ENCODE measurements at places on chromosomes 13 and 19.
A peak's percentile ranks its signal among the peaks of the same experiment; 100 is the strongest.

GRCh38 chr13:84121456-84121855, 239.2 kb upstream of the SLITRK1 start:
- DNase-seq, result no peak

DNA sequence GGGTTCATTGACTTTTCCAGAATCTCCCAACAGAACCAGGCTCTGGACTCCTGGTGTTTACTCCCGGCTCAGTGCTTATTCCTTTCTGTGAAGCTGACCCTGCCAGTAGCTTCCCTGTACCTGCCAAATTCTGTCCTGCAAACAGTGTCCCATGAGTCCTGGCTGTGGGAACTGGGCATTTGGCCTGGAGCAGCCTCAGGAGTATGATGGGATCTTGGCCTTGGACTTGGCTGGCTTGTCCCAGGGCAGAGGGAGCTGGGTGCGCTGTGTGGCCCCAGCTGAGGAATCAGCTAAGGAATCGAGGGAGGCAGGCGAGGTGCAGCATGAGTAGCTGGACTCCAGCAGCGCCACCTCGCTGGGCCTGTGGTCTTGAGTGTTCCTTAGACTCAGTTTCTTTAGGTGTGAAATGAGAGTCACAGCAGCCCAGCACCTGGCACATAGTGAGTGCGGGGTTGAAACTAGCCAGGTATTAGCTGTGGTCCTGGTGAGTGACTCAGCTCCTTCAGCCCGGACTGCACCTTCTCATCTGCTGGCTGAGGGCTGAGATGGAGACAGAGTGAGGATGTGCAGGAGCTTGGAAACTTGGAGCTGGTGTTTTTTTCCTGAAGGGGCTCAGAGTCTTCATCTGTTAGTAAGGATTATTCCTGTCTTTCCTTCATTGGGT, 10.4 kb downstream of the CLASRP start:
- no peak for DNase-seq

GRCh38 chr13:103539265-103539664, 473.0 kb upstream of the SLC10A2 start:
- DNase-seq, result no peak

DNA sequence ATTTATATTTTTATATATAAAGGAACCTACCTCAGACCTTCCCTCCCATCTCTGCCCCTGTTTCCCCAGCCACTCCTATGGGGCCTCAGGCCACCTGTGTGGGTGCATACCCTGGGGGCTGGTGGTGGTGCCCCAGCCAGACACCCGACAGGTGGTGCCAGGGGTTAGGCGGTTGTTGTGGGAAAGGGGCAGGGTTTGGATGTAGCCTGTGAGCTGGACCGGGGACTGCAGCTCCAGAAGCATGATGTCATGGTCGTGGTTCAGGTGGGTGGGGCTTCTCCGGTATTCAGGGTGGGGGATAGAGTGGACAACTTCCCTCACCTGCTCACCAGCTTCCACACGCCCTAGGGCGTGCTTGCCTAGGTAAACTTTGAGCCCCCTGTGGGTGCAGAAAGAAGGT, 5.2 kb downstream of the KLK13 start:
- no peak for DNase-seq

- DNase-seq, result no peak
These were observed 5.6 kb downstream of the TLE6 start for GRCh38 chr19:2982983-2983350.

DNA sequence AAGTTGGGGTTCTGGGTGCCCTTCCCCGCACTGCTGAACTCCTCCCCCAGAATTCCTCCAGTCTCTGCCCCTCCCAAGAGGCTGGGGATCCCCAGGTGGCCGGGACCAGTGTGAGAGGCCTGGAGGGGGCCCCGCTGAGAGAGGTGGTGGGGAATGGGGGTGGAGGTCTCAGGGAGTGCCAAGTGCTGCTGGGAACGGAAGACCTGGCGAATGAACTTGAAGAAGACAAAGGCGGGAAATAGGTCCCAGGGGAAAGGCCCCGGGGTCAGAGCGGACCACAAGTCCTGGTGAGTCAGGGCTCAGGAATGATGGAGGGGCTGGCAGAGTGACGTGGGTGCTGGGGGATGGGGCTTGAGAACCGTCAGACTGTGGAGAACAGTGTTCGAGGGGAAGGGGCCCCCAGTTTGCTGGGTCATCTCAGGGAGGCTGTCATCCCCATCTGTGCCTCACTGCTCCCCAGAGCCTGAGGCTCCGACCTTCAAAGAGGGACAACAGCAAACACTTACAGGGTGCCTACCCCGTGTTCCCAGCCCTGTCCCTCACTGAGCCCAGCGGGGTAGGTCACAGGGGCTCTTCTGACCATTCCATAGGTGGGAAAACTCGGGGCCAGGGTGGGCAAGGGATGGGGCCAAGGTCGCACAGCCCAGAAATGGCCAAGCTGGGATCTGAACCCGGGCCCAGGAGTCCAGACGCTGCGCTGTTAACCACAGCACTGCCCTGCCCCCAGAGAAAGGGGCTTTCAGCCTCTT, 16.0 kb upstream of the SEMA6B start:
- peak; percentile 22 for DNase-seq

GRCh38 chr13:36683701-36684100, 9.9 kb downstream of the SERTM1 start:
- no peak for DNase-seq

- DNase-seq, result no peak
These were observed 284.1 kb downstream of the ITGBL1 start for GRCh38 chr13:101736566-101736965.

- no peak for DNase-seq
These were observed 122.7 kb downstream of the TBC1D4 start for GRCh38 chr13:75359266-75359665.

DNA sequence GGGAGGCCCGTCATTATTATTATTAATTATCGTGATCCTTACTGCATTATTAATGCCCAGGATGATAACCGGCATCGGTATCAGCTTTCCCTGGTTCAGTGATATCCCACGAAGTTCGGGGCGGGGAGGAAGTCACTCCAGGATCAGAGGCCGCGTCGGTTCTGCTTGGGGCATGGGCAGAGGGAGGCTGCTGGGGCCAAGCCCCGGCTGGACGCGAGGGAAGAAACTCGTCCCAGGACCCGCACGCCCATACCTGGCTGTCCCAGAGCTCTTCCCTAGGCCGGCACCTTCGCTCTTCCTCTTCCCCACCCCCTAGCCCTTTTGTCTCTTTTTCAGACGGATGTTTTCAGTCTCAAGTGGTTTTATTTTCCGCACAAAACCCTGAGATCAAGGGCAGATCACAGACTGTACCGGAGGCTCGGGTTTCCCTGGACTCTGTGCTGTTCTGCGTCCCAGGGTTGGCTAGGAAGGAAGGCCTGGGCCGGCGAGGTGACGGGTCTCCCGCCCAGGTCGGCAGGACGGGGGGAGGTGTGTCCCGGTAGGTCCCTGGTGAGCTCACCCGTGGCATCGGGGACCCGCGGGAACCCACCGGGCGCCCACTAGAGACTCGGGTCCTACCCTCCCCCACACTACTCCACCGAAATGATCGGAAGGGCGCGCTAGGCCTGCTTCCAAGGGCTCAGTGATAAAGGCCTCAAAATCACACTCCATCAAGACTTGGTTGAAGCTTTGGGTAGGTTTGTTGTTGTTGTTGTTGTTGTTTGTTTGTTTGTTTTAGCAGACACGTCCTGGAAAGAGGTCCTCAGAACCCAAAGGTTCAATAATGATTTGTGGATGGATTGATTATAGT, 7.9 kb downstream of the ZIC2 start:
- no peak for DNase-seq

- DNase-seq, result peak; percentile 17
These were observed 3.3 kb upstream of the UQCR11 start for GRCh38 chr19:1608359-1609102.

GRCh38 chr13:110279684-110280083, 27.3 kb downstream of the COL4A1 start:
- no peak for DNase-seq

DNA sequence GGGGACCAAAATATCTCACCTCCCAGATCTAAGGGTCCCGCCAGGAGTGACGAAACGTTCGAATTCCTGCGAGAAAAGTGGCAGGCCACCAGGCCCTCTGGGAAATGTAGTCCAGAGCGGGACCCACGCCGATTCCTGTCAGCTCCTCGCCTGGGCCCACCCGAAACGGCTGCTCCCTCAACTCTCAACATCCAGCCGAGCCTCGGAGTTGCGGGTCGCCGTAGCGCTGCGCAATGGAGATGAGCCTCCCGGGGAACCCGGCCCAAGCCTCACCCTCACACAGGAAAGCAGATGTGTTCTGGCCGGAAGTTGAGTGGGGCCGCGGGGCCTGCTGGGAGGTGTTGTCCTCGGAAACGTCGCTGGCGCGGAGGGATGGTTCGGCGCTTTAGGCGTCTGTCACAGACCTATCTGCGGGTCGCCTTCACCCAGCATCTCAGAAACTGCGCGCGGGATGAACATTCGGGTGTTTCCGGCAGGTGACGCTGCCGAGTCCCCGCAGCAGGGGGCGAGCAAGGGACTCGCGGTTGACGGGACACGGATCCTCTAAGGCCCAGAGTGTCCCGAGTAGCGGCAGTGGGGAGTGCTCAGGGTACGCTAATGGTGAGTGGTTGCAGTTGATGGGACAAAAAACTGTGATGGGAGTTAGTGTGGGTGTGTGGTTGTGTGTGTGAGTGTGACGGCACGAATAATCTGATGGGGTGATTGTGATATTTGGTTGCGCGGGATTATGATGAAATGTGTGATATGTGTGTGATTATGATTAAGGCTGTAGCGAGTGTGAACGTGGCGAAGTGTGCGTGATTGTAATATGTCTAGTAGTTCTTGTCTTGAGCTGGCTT, at the start of the genes ZNF568 and ZNF829:
ZNF568 (plus strand) TSS at position 341 of the 839 bp plus-strand sequence. CDS start 6,439 bp downstream, outside the sequence.
ZNF829 (minus strand) TSS at position 300 of the 839 bp plus-strand sequence. CDS start 1,124 bp downstream, outside the sequence.
- peak; percentile 94 for DNase-seq

DNA sequence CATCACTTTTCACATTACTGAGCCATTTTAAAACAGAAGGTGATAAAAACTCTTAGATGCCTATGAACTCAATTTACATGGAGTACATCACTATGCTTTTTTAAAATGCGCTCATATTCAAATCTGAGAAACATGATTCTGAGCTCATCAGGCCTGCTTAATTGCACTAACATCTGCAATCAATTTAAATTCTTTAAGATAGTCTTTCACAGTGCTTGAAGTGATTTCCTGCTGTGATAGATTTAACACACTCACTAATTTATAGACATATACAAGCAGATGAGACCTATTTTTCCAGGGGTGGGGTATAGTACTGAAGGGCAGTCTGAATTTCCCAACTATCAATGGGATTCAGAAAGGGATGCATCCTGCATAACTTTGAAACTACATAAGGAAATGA, 82.9 kb downstream of the DIAPH3 start:
- DNase-seq, result no peak

DNA sequence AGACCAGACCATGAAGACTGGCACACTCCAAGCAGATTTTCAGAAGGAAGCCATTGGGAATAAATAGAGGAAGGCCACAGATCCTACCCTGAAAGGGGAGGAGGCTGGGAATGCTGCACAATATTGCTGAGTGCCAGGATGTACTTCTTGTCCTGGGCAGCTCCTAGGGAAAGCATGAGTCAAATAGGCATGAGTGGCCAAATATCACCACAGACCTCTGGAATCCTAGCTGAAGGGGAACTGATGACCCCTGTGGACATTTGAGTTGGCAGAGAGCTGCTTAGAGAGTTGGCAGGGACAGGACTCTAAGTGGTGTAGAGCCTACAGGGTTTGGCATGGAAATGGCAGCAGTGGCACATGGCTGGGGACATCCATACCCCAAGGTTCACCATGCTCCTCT, 234.3 kb upstream of the TRPC4 start:
- DNase-seq, result no peak

- DNase-seq, result no peak
These were observed 5.0 kb downstream of the GFY start for GRCh38 chr19:49430172-49430677.

- DNase-seq, result no peak
These were observed 91.1 kb downstream of the CDK8 start for GRCh38 chr13:26344980-26345379.

GRCh38 chr13:50410921-50411746, 395.9 kb downstream of the KCNRG start:
- no peak for DNase-seq

DNA sequence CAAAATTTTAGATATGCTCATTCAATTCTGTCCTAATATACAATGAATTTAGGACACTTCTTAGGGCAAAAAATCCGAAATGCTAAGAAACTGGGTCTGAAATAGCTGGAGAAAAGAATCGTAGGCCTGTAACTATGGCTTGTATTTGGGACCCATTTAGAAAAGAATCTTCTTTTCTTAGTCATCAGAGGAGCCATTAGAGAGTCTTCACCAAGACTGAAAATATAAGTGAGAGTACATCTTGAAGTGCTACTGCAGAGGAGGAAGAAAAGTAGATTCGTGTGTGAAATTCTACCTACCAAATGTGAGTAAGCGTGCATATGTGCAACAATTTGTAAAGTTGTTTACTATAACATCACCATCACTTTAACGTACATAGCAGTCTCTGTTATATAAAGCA, 8.8 kb upstream of the DACH1 start:
- DNase-seq, result no peak

GRCh38 chr19:23394511-23394910, 760 bp downstream of the ZNF91 start:
- peak; percentile 59 for DNase-seq

- DNase-seq, result no peak
These were observed 21.3 kb downstream of the DNAJC3 start for GRCh38 chr13:95698047-95698749.

DNA sequence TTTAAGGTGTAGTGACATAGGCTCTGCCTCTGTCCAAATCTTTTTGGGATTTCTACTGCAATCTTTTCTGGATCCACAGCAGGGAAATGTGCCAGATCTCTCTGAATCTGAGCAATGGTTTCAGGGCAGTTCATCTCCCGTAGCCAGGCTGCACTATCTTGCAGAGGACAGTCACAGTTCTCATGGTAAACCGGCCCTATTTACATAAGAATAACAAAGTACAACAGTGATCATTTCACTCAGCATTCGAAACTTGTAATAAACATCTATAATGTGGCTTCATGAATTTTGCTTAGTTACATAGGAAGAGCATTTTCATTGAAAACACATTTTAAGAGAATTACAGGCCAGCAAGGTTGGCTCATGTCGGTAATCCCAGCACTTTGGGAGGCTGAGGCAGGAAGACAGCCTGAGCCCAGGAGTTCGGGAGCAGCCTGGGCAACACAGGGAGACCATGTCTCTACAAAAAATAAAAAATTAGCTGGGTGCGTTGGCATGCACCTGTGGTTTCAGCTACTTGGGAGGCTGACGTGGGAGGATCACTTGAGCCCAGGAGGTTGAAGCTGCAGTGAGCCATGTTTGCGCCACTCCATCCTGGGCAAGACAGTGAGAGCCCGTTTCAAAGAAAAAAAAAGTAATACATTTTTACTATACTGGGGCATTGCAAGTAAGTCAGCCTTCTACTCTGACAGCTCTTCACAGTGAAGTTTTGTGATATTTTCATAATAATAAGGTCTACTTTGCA, 5.0 kb downstream of the POGLUT2 start:
- no peak for DNase-seq

- no peak for DNase-seq
These were observed 125.9 kb downstream of the COL4A2 start for GRCh38 chr13:110433014-110433413.
